ENCODE measurements at places on chromosomes 5 and 9.

DNA sequence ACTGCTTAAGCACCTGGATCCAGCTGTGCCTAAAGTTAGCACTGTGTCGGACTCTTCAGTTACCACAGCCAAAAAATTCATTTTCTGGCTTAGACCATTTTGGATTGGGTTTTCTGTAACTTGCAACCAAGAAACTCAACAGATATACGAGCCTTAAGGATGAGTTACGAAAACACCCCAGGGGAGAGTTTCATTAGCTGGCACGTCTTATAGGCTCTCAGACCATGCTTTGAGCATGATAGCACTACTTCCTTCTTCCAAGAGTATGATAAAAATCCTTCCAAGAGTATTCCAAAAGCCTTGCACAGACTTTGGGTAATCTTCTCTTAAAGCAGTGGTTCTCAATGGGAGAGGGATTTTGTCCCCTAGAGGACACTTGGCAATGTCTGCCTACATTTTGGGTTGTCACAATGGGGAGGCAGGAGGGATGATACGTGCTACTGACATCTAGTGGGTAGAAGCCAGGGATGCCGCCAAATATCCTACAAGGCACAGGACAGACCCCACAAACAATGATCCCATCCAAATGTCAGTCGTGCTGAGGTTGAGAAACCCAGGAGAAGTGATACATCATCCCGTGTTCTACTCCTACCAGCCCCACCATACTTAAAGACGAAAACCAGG lies 64.8 kb downstream of the SMIM23 start:
- DNase-seq: peak; percentile 31

GRCh38 chr5:174970502-174970901 lies 246.1 kb downstream of the MSX2 start:
- DNase-seq: no peak

DNA sequence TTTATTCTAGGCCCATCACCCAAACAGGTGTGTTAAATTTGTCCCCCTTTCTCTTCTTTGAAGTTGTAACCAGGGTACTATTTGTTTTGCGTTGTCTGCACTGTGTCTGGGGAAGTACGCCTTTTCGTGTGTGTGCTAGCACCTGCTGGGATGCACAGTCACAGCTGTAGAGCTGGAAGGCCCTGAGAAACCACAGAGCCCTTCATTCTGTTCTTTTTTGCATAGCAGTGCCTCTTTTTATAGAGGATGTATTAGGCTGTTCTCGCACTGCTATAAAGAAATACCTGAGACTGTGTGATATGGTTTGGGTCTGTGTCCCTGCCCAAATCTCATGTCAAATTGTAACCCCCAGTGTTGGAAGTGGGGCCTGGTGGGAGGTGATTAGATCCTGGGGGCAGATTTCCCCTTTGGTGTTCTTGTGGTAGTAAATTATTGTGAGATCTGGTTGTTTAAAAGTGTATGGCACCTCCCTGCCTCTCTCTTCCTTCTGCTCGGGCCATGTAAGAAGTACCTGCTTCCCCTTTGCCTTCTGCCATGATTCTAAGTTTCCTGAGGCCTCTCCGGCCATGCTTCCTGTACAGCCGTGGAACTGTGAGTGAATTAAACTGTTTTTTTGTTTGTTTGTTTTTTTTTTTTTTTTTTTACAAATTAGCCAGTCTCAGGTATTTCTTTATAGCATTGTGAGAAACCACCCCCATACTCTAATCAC lies 14.0 kb downstream of the SEC61B start:
- DNase-seq: no peak

- DNase-seq: no peak
Observed at GRCh38 chr9:80040457-80040856, 468.7 kb downstream of the TLE4 start.

- DNase-seq: no peak
Observed at GRCh38 chr5:104146652-104147051, 584.1 kb upstream of the NUDT12 start.

DNA sequence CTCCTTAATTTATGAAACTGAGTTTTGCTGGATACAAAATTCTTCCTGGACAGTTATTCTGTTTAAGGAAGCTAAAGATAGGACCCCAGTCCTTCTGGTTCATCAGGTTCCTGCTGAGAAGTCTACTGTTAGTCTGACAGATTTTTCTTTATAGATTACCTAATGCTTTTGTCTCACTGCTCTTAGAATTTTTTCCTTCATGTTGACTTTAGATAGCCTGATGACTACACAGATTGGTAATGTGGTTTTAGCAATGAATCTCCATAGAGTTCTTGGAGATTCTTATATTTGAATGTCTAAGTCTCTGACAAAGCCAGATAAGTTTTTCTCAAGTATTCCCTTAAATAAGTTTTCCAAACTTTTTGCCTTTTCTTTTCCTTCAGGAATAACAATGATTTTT lies 419.7 kb downstream of the CDH10 start:
- DNase-seq: no peak

GRCh38 chr5:150181027-150181426 lies 8.8 kb upstream of the SLC6A7 start:
- DNase-seq: no peak

DNA sequence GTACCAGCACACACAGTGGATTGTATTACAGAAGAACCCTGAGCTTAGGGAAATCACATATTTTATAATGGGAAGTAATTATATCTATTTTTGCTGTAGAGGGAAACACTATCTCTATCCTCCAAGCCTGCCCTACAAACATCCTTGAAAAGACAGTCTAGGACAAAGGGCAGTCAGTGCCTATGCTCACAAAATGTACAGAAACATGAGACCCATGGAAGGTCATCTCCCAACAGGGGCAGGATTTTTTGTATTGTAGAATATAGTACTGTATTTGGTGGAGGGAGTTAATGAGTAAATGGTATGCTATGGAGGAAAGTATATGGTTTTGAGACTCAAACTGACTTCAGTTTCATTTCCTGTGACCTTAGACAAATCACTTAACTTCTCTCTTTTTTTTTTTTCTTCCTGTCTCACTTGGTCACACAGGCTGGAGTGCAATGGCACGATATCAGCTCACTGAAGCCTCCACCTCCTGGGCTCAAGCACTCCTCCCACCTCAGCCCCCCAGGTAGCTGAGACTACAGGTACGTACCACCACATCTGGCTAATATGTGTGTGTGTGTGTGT lies 5.8 kb upstream of the RAB14 start:
- DNase-seq: no peak

GRCh38 chr5:141636106-141636412 lies 590 bp downstream of the HDAC3 start:
- DNase-seq: no peak

Measured in HCT116 (cell line).